Muscle of back (tissue), 13 donors: ENCODE measurements at places on chromosomes 1 and 21.

GRCh38 chr1:195663549-195664280 lies 944.5 kb downstream of the KCNT2 start:
- no peak for DNase-seq

DNA sequence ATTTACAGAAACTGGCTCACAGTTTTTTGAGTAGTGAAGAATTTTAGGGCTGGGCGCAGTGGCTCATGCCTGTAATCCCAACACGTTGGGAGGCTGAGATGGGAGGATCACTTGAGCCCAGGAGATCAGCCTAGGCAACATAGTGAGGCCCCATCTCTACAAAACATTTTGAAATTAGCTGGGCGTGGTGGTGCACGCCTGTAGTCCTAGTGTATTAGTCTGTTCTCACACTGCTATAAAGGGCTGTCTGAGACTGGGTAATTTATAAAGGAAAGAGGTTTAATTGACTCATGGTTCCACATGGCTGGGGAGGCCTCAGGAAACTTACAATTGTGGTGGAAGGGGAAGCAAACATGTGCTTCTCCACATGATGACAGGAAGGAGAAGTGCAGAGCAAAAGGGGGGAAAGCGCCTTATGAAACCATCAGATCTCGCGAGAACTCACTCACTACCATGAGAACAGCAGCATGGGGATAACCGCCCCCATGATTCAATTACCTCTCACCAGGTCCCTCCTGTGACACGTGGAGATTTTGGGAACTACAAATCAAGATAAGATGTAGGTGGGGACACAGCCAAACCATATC lies 24.4 kb upstream of the DYRK1A start:
- DNase-seq = no peak

- no peak for DNase-seq
Measured at GRCh38 chr1:207027206-207027777, 5.3 kb downstream of the C1orf116 start.

- DNase-seq = no peak
Measured at GRCh38 chr1:84883286-84883685, 9.7 kb downstream of the LPAR3 start.

GRCh38 chr1:160567858-160568682 lies 11.2 kb downstream of the CD84 start:
- DNase-seq = no peak

DNA sequence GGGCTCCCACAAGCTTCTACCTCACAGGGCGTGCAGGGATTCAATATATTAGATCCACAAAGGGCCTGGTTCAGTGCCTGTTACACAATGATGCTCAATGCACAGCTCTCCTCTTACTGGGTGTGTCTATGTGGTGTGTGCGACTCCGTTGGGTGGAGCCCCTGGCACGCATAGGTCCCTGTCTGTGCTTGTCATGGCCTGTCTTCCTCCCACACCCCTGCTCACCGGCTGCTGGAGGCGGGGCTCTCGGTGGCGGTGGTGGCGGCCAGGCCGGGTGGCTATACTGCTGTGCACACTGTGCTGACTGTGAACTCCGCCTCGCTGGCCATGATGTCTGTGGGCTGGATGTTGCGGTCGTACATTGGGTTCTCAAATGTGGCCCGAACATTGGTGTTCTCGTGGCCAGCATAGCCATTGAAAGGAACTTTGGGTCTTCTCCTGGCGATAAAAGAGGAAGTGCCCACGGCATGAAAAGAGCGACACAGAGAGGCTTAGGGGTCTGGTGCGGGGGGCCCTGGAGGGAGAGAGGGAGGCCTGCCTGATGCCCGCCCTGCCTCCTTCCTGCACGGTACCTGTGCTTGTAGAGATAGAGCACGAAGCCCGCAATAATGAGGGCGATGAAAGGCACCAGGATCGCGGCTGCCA lies 46.9 kb downstream of the ZSCAN20 start:
- no peak for DNase-seq
